ENCODE measurements at places on chromosomes 12 and 14. TPM values are rescaled to one million over a fixed set of nuclear protein-coding genes. Genes with fewer than 3 reads are reported as not detected.

CLEC6A gene
- polyA plus RNA-seq = not detected

HOXC9 gene
- not detected for polyA plus RNA-seq

DNA sequence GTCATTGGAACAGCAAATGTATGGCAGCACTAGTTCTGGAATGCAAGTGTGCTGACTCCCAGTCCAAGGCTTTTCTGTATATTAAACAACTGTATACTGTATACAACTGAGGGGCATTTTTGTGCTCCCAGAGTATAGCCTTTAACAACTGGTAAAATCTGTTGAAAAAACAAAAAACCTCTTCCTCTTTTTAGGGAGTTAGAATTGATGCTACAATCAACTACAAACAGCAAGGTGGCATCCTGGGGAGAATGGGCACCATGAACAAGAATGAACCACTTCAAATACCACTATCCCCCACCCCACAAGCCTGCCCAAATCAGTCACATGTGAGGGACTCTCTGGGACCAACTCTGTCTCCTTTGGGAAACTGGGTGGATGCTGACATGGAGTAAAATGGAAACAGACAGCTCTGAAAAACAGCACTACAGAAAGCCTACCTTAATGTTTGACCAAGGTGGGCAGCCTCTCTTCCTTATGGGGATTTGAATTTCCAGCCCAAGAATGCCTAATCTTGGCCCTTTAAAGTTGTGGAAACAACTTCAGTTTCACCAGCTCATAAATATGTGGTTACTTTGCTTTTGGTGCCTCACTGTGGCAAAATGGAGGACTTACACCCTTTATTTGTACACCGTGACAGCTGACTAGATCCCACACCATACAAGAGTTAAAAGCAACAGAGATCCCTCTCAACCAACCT is 7.5 kb downstream of the VTI1B start:
- H3K36me3 ChIP-seq = no peaks in the 10 kb centered on the region
- DNase-seq = peak; percentile 42
- peak overlapping the region; percentile 80 for H3K27ac ChIP-seq
- H3K4me1 ChIP-seq = peaks cover 65% of the 10 kb centered on the region
- H3K4me3 ChIP-seq = peak overlapping the region; percentile 67

GRCh38 chr12:5200278-5201087 is 156.8 kb downstream of the KCNA5 start:
- H3K36me3 ChIP-seq = no peaks in the 10 kb centered on the region
- DNase-seq = no peak
- H3K4me3 ChIP-seq = no peak overlapping the region

- no peaks in the 10 kb centered on the region for H3K27me3 ChIP-seq
- H3K4me3 ChIP-seq = no peak overlapping the region
- H3K27ac ChIP-seq = no peak overlapping the region
- H3K36me3 ChIP-seq = no peaks in the 10 kb centered on the region
- H3K4me1 ChIP-seq = no peaks in the 10 kb centered on the region
- DNase-seq = no peak
Observed at GRCh38 chr12:114604606-114605005, 79.4 kb downstream of the TBX3 start.

Data from naive B cell (primary cell).